ENCODE measurements at places on chromosomes 13 and 19. TPM values are rescaled to one million over a fixed set of nuclear protein-coding genes. Genes with fewer than 3 reads are reported as not detected.

The PCP2 gene
- 0.58 TPM for polyA plus RNA-seq

The SELENOV gene
- 3.8 TPM for polyA plus RNA-seq

The ERICH6B gene
- polyA plus RNA-seq = 1.1 TPM

The ATXN8OS gene
- 0.37 TPM for polyA plus RNA-seq

The ZNF738 gene
- polyA plus RNA-seq = 34.5 TPM

The ZIK1 gene
- polyA plus RNA-seq = 22.9 TPM

The LACC1 gene
- polyA plus RNA-seq = 4.1 TPM

The GIPR gene
- polyA plus RNA-seq = 0.47 TPM

The WTIP gene
- polyA plus RNA-seq = 37.7 TPM

The LIM2 gene
- polyA plus RNA-seq = 0.40 TPM

DNA sequence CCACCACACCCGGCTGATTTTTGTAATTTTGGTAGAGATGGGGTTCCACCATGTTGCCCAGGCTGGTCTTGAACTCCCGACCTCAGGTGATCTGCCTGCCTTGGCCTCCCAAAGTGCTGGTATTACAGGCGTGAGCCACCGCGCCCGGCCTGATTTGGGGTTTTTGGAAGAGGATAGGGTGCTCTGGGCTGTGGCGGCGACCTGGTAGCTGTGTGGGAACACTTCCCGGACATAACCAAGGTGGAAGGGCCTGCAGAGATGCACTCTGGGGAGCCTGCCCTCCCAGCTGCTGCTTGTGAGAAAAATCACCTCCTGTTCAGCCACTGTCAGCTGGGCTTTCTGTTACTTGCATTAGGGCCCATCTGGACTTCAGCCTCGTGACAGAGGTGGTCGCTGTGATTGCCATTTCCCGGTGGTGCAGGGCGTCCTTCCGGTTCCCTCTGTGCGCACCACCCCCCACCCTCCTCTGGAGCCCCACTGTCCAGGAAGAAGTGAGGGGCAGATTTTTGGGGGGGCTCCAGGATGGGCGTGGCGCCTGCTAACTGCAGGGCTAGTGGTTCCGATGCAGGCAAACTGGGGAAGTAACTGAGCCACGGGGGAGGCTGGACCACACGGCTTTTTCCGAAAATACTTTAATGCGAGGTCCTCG lies 7.5 kb downstream of the IL4I1 start:
- no peak for DNase-seq

- DNase-seq = no peak
These were observed 183.9 kb downstream of the DCLK1 start for GRCh38 chr13:35947315-35947714.

DNA sequence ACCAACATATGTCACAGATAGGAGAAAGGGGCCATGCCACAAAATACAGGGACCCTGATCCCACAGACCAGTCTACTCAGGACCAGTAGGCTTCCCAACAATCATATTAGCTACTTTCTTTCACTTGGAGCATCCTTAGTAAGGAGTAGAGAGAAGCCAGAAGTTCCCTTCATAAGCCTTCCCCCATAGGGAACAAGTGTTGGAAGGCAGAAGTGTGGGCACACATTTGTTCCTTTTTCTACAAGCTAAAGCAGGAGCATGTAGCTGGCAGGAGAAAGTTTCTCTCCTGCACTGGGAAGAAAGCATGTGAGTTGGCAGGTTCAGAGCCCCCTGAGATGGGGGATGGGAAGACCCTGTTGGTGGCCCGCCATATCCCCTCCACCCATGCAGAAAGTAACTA lies 165.4 kb downstream of the KCTD12 start:
- no peak for DNase-seq

GRCh38 chr13:68345963-68346531 lies 1115.9 kb upstream of the PCDH9 start:
- DNase-seq = no peak

GRCh38 chr13:59771272-59771671 lies 392.5 kb downstream of the DIAPH3 start:
- no peak for DNase-seq

DNA sequence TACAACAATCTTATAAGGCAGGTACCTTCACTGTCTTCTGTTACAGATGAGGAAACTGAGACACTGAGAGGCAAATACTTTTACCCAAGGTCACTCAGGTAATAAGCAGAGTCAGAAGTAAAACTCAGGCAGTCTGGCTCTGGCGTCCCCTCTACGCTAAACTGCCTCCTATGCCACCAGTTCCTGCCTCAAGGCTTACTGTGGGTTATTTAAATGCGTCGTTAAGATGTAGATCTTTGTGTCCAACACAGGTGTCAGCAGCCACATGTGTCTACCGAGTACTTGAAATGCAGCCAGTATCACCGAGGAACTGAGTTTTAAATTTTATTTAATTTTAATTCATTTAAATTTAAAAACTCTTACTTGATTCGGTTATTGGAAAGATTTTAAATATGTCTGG lies 1.9 kb downstream of the HAS1 start:
- DNase-seq = no peak

DNA sequence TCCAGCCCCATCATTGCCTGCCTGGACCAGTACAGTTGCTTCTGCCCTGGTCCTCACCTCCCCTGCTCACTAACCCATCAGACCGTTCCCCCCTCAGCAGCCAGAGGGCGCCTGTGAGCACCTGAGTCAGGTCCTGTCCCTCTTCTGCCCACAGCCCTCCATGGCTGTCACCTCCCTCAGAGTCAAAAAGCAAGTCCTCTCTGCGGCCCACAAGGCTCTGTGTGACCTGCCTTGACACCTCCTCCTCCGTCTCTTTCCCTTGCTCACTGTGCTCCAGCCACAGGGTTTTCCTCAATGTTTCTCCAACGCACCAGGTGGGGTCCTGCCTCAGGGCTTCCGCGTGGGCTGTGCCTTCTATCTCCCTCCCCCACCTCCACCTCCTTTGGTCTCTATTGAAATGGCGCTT lies 29.4 kb upstream of the PTPRS start:
- no peak for DNase-seq

DNA sequence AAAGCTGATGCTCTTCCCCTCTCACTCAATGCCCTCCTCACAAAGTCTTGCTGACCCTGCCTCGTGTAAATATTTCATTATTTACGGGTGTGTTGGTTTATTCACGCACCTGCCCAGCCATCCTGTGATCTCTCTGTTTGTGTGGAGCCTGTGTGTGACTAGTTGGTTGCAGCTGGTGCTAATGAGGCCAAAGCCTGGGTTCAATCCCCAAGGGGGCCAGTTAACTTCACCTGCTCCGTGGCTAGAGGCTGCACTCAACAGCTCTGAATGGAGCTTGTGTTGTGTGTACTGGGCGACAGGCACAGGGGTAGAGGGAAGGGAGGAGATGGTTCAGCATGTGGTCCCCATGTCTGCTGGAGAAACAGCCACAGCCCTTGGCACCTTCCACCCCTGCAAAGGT lies 109.5 kb downstream of the DNAJC15 start:
- no peak for DNase-seq

- no peak for DNase-seq
These were observed 18.9 kb downstream of the PAK4 start for GRCh38 chr19:39144290-39145071.

- DNase-seq = no peak
These were observed 3.1 kb upstream of the C13orf46 start for GRCh38 chr13:113976711-113977684.

DNA sequence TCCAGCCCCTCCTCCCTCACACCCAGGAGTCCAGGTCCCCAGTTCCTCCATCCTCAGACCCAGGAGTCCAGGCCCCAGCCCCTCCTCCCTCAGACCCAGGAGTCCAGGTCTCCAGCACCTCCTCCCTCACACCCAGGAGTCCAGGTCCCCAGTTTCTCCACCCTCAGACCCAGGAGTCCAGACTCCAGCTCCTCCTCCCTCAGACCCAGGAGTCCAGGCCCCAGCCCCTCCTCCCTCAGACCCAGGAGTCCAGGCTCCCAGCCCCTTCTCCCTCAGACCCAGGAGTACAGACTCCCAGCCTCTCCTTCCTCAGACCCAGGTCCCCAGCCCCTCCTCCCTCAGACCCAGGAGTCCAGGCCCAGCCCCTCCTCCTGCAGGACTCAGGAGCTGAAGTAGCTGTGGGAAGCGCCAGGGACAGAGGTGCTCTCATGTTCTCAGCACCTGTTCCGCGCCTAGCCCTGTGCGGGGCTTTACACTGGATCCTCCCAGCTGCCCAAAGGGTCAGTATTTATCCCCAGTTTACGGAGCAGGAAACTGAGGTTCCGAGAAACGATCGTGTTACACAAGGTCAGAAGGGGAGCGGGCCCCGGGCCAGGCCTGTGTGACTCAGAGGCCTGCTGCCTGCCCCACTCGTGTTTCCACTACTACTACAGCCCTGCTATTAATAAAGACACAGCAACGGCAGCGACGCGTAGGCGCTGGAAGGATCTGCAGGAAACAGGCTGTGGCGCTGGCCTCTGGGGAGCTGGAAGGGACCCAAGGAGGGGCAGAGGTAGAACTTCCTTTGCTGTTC lies 1.7 kb upstream of the SBK3 start:
- DNase-seq = no peak

- DNase-seq = no peak
These were observed 2.7 kb downstream of the GPR183 start for GRCh38 chr13:99304541-99304940.

DNA sequence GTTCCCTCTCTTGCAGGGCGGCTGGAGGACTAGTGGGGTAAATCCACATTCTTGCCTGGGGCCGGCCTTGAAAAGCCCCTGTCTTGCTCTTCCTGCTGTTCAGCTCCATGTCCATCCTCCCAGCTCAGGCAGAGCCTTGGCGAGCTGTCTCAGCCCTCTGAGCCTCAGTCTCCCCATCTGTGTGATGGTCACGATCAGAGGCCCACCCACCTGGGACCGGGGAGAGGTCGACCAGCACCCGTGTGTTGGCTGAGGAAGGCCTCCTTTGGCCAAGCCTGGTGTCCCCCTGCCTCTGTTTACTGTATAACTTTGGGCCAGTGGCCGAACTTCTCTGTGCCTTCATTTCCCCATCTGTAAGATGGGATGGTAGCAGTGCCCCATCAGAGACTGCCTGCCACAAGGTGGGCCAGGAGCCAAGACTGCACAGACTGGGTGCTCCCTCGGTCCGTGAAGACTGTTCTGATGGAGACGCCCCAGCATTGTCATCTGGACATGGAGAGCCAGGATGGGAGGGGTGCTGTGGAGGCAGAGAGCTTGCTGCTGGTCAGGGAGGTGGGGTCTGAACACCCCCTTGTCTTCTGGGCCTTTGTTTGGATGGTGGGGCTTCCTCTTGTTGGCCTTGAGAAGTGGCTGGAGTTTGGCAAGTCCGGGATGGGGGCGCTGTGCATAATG lies 18.5 kb downstream of the KLHL26 start:
- DNase-seq = no peak

DNA sequence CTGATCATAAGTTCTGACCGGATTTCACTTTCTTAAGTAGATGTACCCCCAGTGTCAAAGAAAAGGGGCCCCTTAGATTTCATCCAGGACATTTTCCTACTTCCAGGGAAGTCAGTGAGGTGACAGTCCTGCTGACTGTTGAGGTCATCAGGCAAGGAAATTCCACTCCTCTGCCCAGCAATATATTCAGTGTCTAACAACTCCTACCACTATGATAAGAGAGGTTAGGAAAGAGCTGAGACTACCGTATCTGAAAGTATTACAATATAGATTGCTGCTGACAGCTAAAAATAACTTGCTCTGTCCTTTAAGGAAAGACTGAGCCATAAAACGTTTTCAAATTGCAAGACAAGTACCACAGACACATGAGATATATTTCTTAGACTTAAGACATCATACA lies 325.1 kb downstream of the EFNB2 start:
- no peak for DNase-seq

DNA sequence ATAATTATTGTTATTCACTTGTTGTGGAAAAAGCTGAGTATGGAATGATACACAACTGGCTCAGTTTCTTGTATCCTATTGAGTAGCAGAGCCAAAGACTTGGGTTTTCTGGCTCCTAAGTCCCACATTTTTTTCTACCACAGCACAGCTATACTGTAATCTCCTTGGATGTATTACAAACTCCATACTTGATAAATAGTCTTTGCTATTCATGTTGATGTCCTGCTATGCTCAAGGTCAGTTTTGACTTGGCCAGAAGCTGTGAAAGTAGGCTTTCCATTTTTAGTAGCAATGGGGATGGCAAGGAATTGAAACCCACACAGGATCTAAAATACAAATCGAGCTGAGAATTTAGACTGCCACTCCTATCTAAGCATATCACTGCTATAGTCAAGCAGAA lies 79.1 kb downstream of the B3GLCT start:
- DNase-seq = no peak

DNA sequence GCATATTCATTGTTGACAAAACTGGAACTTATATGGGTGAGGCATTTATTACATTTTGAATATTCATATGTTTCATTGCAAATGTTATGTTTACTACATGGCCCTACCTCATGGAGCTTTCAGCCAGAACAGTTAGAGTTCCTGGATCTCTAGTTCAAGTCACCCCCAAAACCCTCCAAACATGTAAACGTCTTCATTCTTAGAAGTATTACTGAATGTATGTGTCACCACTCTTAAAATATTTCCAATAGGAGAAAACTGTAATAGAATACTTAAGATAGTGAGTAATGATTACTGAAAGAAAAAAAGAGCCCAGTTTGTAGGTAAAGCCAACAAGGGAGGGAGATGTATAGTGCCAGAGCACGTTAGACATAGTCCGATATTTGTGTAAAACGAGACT lies 23.5 kb downstream of the URI1 start:
- no peak for DNase-seq

DNA sequence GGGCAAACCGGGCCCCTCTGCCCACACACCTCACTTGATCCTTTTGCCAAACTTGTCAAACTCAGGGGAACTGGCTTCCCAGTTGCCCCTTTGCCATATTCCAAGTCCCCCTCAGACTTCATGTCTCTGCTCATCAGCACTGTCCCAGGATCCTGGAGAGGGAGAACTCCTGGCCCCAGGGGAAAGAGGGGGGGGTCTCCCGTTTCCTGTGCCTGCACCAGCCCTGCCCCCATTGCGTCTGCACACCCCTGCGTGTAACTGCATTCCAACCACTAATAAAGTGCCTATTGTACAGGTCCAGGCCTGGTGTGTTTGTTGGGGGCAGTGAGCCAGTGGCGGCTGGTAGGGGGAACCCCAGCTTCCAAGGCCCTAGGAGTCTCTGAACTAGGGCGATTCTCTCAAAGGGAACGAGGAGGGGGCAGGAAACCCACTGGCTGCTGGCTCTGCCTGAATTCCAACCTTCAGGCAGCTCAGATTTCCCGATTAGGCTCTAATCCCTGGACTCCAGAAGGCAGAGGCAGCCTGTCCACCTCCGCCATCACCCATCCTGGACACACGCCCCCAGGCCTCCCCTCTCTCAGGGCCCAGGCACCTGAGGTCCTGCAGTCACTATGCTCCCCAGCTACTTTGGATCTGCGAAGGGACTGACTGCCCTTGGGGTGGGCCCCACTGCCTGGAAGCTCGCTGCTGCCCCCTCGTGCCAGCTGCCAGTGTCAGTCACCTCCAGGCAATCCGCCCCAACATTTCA lies 9.7 kb upstream of the ILF3 start:
- DNase-seq = no peak

GRCh38 chr19:35085947-35086346 lies 29.7 kb upstream of the FXYD3 start:
- DNase-seq = no peak

- no peak for DNase-seq
These were observed 105.7 kb upstream of the SLC15A1 start for GRCh38 chr13:98858191-98858590.

GRCh38 chr13:32309312-32310133 lies 5.6 kb downstream of the ZAR1L start:
- no peak for DNase-seq
